Activated B cell treated with CpG ODN at 0.5 μM for 24 hours (primary cell): ENCODE measurements at places on chromosomes 5 and 9.

- no peak for DNase-seq
Observed at GRCh38 chr5:177482359-177482795, 8.9 kb upstream of the DBN1 start.

GRCh38 chr9:79526149-79526672, 45.6 kb upstream of the TLE4 start:
- no peak for DNase-seq

GRCh38 chr9:132572921-132573320, 9.5 kb upstream of the BARHL1 start:
- DNase-seq: no peak

GRCh38 chr9:76298521-76299144, 95.6 kb downstream of the RFK start:
- no peak for DNase-seq

- DNase-seq: no peak
Observed at GRCh38 chr5:67193439-67193807, 3.2 kb downstream of the CD180 start.
